ENCODE measurements at places on chromosomes 2 and 18.
A peak's percentile ranks its signal among the peaks of the same experiment; 100 is the strongest.

- no peak for DNase-seq
Observed at GRCh38 chr18:46899274-46899948, 17.9 kb downstream of the PIAS2 start.

- no peak for DNase-seq
Observed at GRCh38 chr2:178863130-178863855, 56.1 kb upstream of the TTN start.

GRCh38 chr2:133859578-133859977 lies 291.3 kb upstream of the NCKAP5 start:
- no peak for DNase-seq

GRCh38 chr2:173240083-173240482 lies 114.6 kb upstream of the CDCA7 start:
- no peak for DNase-seq

DNA sequence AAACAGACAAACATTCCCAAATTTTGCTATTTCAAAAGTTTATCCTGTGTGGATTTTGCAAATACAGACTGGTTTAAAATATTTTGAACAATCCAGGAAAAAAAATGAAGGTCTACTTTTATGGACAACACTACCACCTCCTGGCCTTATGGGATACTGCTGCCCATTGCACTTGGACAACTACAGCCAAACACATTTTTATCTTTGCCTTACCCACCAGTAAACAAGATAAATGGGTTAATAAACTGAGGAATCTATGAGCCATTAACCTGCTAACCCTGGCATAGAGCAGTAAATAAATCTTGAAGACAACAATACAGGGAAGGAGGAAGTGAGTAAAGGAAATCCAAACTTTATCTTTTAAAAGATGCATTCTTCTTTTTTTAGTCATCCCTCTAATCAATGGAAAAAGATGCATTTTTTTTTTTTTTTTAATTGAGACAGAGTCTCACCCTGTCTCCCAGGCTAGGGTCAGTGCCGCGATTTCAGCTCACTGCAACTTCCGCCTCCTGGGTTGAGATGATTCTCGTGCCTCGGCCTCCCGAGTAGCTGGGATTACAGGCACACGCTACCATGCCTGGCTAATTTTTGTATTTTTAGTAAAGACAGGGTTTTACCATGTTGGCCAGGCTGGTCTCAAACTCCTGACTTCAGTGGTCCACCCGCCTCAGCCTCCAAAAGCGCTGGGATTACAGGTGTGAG lies 2.1 kb upstream of the SPIRE1 start:
- DNase-seq = peak; percentile 25

GRCh38 chr2:72497763-72498162 lies 328.1 kb downstream of the EXOC6B start:
- DNase-seq = no peak

GRCh38 chr18:13456736-13457271 lies 238.2 kb downstream of the LDLRAD4 start:
- DNase-seq = no peak

GRCh38 chr2:101150306-101151145 lies 656 bp downstream of the TBC1D8 start:
- no peak for DNase-seq

DNA sequence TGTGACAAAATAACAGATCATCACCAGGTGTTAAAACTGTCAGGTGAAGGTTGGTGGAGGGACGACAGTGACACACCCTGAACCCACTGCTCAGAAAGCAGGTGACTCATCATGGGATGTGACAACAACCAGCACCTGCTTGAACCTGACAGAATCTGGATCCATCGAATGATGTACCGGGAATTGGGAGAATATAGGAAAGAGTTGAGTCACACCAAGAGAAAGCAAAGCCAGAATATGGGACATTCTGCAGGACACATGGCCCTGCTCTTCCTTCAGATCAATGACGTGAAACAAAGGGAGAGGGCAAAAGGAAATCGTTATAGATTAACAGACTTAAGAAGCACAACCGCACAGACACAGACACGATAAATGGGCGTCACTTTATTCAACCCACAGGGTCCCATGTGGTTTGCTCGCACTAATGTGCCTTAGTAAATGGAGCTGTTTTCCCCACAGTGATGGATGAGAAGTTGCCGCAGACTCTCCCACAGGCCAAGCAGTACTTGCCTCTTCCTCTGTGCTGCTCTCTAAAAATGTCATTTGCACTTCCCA lies 100.1 kb downstream of the CRACDL start:
- no peak for DNase-seq

DNA sequence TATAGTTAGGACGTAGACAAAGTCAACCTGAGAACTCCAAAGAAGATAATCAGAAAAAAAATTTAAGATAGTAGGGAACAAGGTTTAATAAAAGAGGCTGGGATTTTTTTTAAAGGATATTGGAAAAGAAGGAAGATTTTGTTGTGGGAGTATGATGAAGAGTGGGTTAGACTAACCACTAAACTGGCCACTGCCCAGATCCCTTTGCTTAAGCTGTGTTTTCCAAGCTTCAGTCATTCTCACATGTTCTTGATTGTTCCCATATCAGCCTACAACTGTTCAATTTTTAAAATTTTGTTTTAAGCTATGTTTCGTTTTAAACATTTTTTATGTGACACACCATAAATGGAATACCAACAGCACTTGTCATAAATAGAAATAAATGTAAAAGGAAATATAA lies 284.5 kb upstream of the MMADHC start:
- no peak for DNase-seq

DNA sequence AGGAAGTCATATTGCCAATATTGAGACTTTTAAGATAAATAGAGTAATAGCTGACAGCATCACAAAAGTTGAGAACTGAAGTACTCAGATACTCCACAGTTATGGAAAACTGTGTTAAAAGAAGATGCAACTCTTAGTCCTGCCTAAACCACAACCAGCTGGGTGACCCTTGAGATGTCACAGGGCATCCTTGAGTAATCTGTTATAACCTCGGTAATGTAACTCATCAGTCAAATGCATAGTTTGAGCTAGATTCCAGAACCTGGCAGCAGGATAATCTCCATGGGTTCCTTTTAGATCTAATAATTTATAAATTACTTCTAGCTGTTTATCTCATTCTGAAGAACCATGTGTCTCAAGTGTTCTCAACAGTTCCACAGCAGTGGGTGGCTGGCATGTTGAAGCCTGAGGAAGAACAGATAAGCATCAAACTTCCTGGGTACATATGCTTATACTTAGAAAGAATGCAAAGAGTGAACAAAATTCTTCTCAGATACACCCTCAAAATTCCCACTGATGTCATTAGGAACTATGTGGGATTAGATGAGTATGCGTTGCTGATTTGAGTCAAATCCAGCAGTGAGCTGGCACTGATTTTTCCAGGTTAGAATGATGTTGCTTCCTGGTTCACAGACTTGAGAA lies 304.1 kb upstream of the ERBB4 start:
- no peak for DNase-seq

DNA sequence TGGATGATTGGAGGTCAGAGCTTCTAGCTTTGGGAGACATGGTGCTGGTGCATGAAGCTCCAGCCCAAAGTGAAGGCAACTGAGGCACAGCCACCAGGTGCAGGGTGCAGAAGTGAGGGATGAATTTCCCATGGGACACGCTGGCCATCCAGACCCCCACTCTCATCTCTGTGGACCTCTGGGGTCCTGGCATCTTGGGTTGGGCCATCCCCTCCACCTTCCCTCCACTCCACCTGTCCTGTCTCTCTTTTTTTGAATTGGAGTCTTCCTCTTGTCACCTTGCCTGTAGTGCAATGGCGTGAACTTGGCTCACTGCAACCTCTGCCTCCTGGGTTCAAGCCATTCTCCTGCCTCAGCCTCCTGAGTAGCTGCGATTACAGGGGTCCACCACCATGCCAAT lies 3.4 kb downstream of the NGEF start:
- no peak for DNase-seq

DNA sequence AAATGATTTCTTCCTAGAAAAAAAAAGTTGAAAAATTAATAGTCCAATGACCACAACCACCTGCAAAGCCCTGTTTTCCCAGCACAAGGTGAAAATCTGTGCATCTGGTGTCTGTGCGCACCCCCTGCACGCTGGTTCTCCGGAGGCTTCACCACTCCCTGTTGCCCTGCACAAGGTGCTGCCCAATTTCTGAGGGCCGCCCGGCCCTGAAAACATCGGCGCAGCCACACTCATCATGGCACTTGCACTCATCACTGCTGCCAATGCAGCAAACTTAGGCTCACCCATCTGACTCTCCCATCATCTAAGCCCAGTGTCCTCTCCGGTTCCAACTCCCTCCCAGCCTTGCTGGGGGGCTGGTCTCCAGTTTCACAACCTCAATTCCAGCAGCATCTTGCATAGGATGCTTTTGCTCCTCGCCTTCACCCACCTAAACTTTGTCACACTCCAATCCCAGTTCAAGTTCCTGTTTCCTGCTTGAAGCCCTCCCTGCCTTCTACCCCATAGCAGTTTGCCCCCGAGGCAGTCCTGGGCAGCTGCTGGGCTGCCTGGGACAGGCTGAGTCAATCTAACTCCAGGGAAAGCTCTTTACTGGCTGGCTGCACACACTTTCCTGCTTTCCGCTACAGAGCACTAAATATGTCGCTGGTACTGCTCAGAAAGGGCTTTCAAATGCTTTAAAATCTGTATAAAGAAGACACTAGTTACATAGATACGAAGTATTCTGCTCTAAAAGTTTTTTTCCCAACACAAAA lies 522.5 kb upstream of the ID2 start:
- no peak for DNase-seq

DNA sequence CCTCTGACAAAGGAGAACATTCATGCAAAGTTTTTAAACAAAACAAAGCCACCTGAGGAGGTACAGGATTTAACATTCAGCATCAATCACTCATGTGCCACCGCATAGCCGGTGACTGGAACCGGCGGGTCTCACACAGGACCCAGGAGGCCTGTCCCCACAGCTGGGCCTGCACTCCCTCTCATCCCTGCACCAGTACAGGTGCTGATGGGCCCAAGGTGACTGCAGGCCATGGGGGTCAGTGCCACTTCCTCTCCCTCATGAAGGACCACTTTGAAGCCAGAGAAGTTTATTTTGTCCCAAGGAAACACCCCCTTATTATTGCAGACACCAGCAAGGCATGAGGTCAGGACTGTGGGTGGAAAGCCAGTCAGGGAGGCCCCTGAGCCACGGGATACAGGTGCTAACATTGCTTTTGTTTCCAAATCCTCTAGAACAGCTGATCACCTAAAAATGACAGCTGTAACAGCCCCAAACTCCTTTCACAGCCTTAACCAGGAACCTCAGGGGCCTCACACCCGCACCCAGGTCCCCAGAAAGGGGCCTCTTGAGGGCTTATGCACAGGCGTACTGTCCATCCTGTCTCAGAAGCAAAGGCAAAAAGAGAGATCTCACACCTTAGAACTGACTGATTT lies 14.0 kb downstream of the PARD6G start:
- no peak for DNase-seq

GRCh38 chr2:17416884-17417391 lies 101.3 kb downstream of the RAD51AP2 start:
- no peak for DNase-seq

GRCh38 chr2:55490554-55490953 lies 29.0 kb upstream of the CFAP36 start:
- DNase-seq = peak; percentile 11

DNA sequence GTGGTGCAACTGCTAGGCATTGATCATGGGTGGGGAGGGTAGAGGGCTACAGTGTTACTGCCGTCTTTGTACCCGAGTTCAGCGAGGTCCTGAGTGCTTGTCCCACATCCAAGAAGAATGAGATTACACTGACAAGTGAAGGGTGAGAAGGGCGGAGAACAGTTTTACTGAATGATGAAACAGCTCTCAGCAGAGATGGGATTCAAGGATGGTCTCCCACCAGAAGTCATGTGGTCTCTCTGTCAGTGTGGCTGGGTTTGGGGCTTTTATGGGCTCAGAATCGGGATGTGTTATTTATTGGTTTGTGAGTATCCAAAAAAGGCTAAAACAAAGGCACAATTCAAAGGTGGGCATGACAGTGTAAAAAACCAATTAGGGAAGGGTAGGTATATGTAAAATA lies 10.8 kb upstream of the ASB1 start:
- no peak for DNase-seq

GRCh38 chr2:57877811-57878170 lies 168.8 kb upstream of the VRK2 start:
- no peak for DNase-seq

All from posterior cingulate gyrus (tissue), 11 donors.